B cell (primary cell): ENCODE measurements at places on chromosomes 12 and 14. TPM values are rescaled to one million over a fixed set of nuclear protein-coding genes. Genes with fewer than 3 reads are reported as not detected.

The C14orf39 gene
- not detected in 2 replicates for polyA plus RNA-seq

The WNT5B gene
- 0.23 and 0.33 TPM in 2 replicates for polyA plus RNA-seq

The CBLN3 gene
- polyA plus RNA-seq: 29.1 and 35.0 TPM in 2 replicates

The TBC1D30 gene
- 0.06 and 0.07 TPM in 2 replicates for polyA plus RNA-seq

The EML1 gene
- polyA plus RNA-seq: not detected in 2 replicates

The RPL10L gene
- not detected in 2 replicates for polyA plus RNA-seq

The DTX1 gene
- 49.5 and 88.6 TPM in 2 replicates for polyA plus RNA-seq

The OR6C2 gene
- not detected in 2 replicates for polyA plus RNA-seq

The CCDC175 gene
- polyA plus RNA-seq: not detected in 2 replicates

The DAO gene
- not detected in 2 replicates for polyA plus RNA-seq

The TMX1 gene
- polyA plus RNA-seq: 4.8 and 7.0 TPM in 2 replicates

The BMAL2 gene
- 0.30 and 0.33 TPM in 2 replicates for polyA plus RNA-seq

The IL22 gene
- not detected in 2 replicates for polyA plus RNA-seq

The ITGB7 gene
- 216 and 265 TPM in 2 replicates for polyA plus RNA-seq

The GYS2 gene
- not detected in 2 replicates for polyA plus RNA-seq

The WBP11 gene
- polyA plus RNA-seq: 13.6 and 40.8 TPM in 2 replicates

The RERGL gene
- polyA plus RNA-seq: not detected in 2 replicates

The CLEC7A gene
- polyA plus RNA-seq: 2.4 and 3.4 TPM in 2 replicates

The KRT3 gene
- not detected in 2 replicates for polyA plus RNA-seq

The ACSM4 gene
- not detected in 2 replicates for polyA plus RNA-seq

The AKT1 gene
- polyA plus RNA-seq: 90.1 and 109 TPM in 2 replicates

The NOS1 gene
- polyA plus RNA-seq: not detected in 2 replicates
